ENCODE measurements at places on chromosomes 12 and 14.

- DNase-seq = no peak
Measured at GRCh38 chr12:123024819-123025391, 44.4 kb downstream of the ARL6IP4 start.

DNA sequence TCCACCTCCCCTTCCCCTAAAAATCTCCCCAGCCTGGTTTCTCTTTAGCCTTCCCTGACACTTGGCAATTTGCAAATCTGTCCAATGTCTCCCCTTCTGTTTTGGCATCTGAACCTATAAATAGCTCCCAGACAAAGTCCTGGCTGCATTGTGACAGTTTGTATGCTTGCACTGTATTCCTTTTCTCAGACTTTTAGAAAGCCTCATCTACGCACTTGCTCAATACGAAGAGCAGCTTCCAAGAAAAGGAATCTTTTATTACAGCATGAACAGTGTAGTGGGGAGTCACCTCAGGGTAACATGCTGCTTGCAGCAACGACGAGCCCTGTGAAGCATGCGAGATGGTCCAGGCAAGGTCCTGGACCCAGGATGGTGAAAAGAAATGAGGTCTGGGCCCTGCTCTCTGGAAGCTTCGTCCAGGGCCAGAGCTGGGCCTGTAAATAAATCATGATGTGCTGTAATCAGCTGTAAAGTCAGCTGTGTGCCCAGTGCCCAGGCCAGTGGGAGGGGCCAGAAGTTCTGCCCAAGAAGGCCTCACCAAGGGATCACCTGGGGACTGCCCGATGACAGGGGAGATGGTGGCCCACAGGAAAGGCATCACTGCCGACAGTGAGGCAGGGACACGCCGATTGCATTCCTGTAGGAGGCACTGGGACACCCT is 88.3 kb downstream of the RIN3 start:
- DNase-seq = no peak

GRCh38 chr14:30078811-30079402 is 151.3 kb upstream of the PRKD1 start:
- DNase-seq = no peak

DNA sequence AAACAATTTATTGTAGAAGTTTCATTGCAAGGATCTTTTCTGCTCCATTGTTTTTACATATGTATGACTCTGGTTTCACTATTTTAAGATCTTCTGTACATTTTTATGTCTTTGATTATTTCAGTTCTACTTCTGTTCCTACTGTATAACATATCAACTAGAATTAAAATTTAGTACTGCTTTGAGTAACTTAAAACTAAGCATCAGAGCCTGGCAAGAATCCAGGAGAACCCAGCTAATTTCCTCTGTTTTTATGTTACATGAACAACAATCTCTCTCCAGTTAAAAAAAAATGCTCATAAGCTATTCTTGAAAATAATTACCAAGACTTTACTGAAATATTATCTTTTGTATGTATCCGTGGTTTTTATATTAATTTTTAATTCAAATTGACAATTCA is 370.7 kb downstream of the TMTC2 start:
- no peak for DNase-seq
